Neural progenitor cell (in vitro differentiated cells): ENCODE measurements at places on chromosomes 7 and 10. TPM values are rescaled to one million over a fixed set of nuclear protein-coding genes. Genes with fewer than 3 reads are reported as not detected.

DNA sequence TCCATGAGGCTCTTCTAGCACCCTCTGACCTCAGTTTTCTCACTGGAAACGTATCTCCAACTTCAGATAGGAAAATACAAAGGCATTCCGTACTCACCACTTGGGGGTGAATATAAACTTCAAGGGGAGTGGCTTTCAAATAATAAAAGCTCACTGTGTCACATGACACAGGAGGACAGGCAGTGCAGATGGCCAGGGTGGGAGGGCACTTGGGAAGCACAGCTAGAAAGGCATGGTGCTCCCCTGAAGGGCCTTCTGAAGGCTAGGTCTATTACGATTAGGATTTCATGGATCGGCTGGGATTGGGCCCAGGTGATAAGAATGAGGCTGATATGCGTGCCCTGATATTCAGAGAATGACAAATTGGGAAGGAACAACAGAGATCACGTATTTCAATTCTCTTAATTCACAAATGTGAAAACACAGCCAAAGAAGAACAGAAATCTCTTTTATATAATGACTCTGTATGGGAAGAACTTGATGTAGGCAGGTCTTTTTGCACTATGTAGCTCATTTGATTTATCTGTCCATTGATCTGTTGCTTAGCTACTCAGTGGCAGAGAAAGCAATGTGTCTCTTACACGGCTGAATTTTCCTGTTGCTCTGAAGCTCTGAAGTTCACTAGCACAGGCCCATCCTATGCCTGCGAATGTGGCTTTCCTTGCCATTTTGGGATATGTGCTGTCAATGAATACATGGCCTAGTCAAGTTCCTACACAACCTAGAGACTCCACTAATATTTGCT, 83.0 kb downstream of the BEND7 start:
- no peaks in the 10 kb centered on the region for H3K36me3 ChIP-seq
- H3K4me1 ChIP-seq = peaks cover 6% of the 10 kb centered on the region
- H3K27ac ChIP-seq = no peak overlapping the region
- H3K4me3 ChIP-seq = no peak overlapping the region
- no peak for DNase-seq
- peaks cover 5% of the 10 kb centered on the region for H3K27me3 ChIP-seq

The PTPRN2 gene
- total RNA-seq = 3.0 and 4.9 TPM in 2 replicates

- no peak for DNase-seq
- peaks cover 9% of the 10 kb centered on the region for H3K4me1 ChIP-seq
- H3K27ac ChIP-seq = no peak overlapping the region
- no peaks in the 10 kb centered on the region for H3K27me3 ChIP-seq
- H3K36me3 ChIP-seq = no peaks in the 10 kb centered on the region
Measured at GRCh38 chr10:6514844-6515780, 65.0 kb downstream of the PRKCQ start.

- H3K4me3 ChIP-seq = no peak overlapping the region
- no peaks in the 10 kb centered on the region for H3K36me3 ChIP-seq
- no peaks in the 10 kb centered on the region for H3K27me3 ChIP-seq
Measured at GRCh38 chr10:128324058-128324827, 198.0 kb upstream of the MKI67 start.

DNA sequence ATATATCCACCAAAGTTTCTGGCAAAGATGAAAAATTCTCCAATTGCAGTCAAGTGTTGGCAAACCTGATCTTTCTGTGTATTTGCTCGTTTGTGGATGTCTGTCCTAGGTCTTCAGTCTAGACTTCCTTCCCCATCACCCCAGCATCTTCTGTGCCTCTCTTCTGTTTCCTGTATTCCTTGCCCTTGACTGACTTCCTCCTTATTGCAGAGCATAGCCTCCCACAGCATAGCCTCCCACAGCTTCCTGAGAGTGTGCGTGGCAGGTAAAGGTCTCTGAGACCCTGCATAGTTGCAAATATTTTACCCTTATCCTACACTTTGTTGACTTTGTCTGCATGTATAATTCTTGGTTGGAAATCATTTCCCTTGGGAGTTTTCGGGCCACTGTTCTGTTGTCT, 18.4 kb downstream of the SLC18A2 start:
- H3K27me3 ChIP-seq = no peaks in the 10 kb centered on the region
- no peaks in the 10 kb centered on the region for H3K36me3 ChIP-seq
- no peak overlapping the region for H3K27ac ChIP-seq
- DNase-seq = no peak
- H3K4me1 ChIP-seq = peaks cover 24% of the 10 kb centered on the region

GRCh38 chr10:17510242-17510908, 56.0 kb upstream of the ST8SIA6 start:
- no peaks in the 10 kb centered on the region for H3K4me1 ChIP-seq
- DNase-seq = no peak
- no peaks in the 10 kb centered on the region for H3K27me3 ChIP-seq
- H3K36me3 ChIP-seq = no peaks in the 10 kb centered on the region
- no peak overlapping the region for H3K27ac ChIP-seq

The TRUB1 gene
- total RNA-seq = 27.2 and 41.9 TPM in 2 replicates

DNA sequence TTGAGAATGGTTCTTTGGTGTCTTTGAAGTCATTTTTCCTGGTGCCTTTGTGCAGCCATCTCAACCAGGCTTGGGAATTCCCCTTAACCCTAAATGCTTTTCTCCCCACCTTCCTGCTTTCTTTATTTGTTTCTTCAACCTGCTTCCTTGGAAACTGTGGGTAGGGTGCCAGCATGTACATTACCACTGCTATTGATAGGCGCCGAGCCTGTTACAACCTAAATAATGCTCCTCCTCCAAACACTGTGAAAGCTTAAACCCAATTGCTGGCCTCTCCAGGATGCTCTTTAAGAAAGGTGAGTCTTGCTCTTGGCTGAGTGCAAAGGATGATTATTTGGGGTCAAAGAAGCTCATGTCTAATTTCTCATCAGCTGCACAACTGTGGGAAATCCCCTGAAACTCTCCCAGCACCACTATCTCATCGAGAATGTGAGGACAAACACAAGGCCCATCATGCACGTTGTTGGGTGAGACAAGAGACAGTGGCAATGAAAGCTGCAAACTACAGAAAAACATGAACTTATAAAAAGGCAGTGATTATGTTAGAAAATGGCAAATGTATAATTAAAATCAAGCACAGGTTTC, 285.5 kb upstream of the IGFBP3 start:
- H3K27ac ChIP-seq = no peak overlapping the region
- no peaks in the 10 kb centered on the region for H3K27me3 ChIP-seq
- no peak overlapping the region for H3K4me3 ChIP-seq
- no peak for DNase-seq

The CYP3A7 gene
- not detected in 2 replicates for total RNA-seq

The PPP1R17 gene
- 0.09 TPM in 1 of 2 replicates, not detected in the other for total RNA-seq

DNA sequence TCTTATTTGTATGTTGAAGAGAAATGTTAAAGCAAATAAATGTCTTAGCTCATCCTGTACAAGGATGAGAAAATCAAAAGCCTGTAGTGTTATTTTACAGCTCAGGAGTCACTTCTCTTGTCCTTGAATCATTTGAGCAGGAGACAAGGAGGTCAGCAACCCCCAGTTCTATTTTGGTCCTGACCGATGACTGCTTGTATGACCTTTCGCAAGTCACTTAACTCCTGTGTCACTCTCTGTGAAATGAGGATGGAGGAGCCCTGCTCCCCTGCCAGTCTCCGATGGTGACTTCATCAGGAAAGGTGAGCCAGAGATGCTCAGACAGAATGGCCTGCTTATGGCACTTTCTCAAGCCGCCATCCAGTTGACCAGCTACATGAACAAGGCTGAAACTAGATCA, 101.0 kb downstream of the CELF2 start:
- H3K4me3 ChIP-seq = no peak overlapping the region
- H3K27ac ChIP-seq = no peak overlapping the region

The DNAH11 gene
- total RNA-seq = 0.13 and 0.99 TPM in 2 replicates

The RHOBTB1 gene
- total RNA-seq = 15.1 and 21.5 TPM in 2 replicates

GRCh38 chr7:45088821-45089340, at the start of gene NACAD:
Gene NACAD, minus strand, starts transcription at chr7:45088969. Its CDS starts 75 bp downstream, at chr7:45088894.
- H3K4me1 ChIP-seq = peaks cover 6% of the 10 kb centered on the region
- no peaks in the 10 kb centered on the region for H3K36me3 ChIP-seq
- peak within 1 kb of the TSS; percentile 77 for H3K4me3 ChIP-seq
- no peak within 1 kb of the TSS for H3K27ac ChIP-seq
- DNase-seq = peak; percentile 63

The LRRC4 gene
- total RNA-seq = 19.8 and 26.9 TPM in 2 replicates

The SDHAF3 gene
- total RNA-seq = 34.9 and 59.5 TPM in 2 replicates

The SYCE1 gene
- not detected in 2 replicates for total RNA-seq

The TMEM229A gene
- 0.06 TPM in 1 of 2 replicates, not detected in the other for total RNA-seq

The SUN3 gene
- not detected in 2 replicates for total RNA-seq

The PRPS1L1 gene
- total RNA-seq = not detected in 2 replicates

DNA sequence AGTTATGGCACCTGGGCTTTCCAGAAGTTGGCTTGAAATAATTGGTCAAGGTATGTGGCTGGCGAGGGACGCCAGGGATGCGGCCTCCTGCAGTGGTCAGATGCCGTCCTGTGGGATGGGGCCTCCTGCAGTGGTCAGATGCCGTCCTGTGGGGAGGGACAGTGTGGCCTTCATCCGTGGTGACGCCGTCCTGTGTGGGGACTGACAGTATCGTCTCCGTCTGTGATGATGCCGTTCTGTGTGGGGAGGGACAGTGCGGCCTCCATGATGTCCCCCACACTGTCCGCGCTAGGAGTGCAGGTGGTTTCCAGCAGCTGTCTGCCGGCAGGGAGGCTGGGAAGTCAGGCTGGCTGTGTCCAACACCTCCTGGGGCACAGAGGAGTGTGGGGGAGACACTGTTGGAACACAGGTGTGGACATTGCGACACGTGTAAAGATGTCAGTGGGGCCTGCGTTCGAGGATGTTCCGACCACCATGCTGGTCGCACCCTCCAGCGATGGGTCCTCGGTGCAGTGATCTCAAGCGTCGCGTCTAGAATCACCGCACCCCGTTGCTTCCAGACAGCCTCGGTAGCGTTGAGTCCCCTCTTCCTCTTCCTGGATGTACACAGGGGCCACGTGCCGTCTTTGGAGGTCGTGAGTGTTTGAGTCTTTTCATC, 52.6 kb downstream of the INPP5A start:
- no peak overlapping the region for H3K4me3 ChIP-seq
- H3K27me3 ChIP-seq = no peaks in the 10 kb centered on the region
- H3K36me3 ChIP-seq = no peaks in the 10 kb centered on the region
- peaks cover 13% of the 10 kb centered on the region for H3K4me1 ChIP-seq
- H3K27ac ChIP-seq = no peak overlapping the region

- no peaks in the 10 kb centered on the region for H3K36me3 ChIP-seq
- no peak overlapping the region for H3K4me3 ChIP-seq
- H3K27ac ChIP-seq = no peak overlapping the region
- H3K27me3 ChIP-seq = no peaks in the 10 kb centered on the region
- peaks cover 13% of the 10 kb centered on the region for H3K4me1 ChIP-seq
Measured at GRCh38 chr7:2015251-2015871, 217.4 kb downstream of the MAD1L1 start.

The CPXM2 gene
- total RNA-seq = not detected in 2 replicates

- no peak overlapping the region for H3K27ac ChIP-seq
- no peak for DNase-seq
- H3K4me3 ChIP-seq = no peak overlapping the region
- H3K36me3 ChIP-seq = no peaks in the 10 kb centered on the region
Measured at GRCh38 chr7:10734595-10734994, 239.1 kb upstream of the PHF14 start.

- H3K27ac ChIP-seq = no peak overlapping the region
- no peak for DNase-seq
- H3K27me3 ChIP-seq = no peaks in the 10 kb centered on the region
- H3K36me3 ChIP-seq = no peaks in the 10 kb centered on the region
- no peak overlapping the region for H3K4me3 ChIP-seq
- no peaks in the 10 kb centered on the region for H3K4me1 ChIP-seq
Measured at GRCh38 chr10:47118326-47118725, 181.7 kb upstream of the GDF10 start.

The SEMA3D gene
- total RNA-seq = 0.99 TPM in 2 replicates

The MEIG1 gene
- total RNA-seq = not detected in 2 replicates

GRCh38 chr7:18096087-18096486, 68.4 kb upstream of the PRPS1L1 start:
- H3K27ac ChIP-seq = no peak overlapping the region
- no peaks in the 10 kb centered on the region for H3K27me3 ChIP-seq
- no peak for DNase-seq
- no peaks in the 10 kb centered on the region for H3K4me1 ChIP-seq
- H3K36me3 ChIP-seq = no peaks in the 10 kb centered on the region

DNA sequence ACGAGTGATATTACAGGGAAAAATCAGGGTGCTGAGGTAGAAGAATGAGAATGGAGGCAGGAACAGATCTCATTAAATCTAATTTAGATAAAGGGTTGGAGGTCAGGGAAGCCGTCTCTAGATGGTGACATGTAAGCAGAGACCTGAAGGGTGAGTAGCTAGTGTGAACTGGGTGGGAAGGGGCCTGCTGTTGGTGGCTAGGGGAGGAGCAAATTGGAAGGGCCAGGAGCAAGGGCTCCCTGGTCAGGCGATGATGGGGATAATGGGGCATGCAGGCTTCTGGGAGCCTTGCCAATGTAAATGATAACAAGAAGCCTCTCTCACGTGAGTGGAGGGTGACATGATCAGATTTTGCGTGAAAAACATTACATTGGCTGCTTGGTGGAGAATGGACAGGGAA, 76.3 kb downstream of the WDFY4 start:
- H3K4me3 ChIP-seq = no peak overlapping the region
- no peak overlapping the region for H3K27ac ChIP-seq

The ITGA8 gene
- 0.15 TPM in 1 of 2 replicates, not detected in the other for total RNA-seq

DNA sequence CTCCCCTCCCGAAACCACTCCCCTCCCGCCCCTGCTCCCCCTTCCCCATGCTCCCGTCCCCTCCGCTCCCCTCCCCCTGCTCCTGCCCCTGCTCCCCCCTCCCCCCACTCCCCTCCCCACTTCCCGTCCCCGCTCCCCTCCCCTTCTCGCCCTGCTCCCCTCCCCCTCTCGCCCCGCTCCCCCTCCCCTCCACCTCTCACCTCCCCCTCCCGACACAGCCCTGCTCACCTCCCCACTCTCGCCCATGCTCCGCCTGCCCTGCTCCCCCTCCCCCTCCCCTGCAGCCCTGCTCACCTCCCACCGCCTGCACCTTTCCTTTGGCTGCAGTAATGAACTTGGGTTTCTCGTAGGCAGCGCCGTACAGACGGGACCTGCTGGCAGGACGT, 49.9 kb upstream of the NKX6-2 start:
- H3K27ac ChIP-seq = no peak overlapping the region
- no peaks in the 10 kb centered on the region for H3K36me3 ChIP-seq
- H3K4me3 ChIP-seq = no peak overlapping the region
- no peak for DNase-seq

The FIGNL1 gene
- total RNA-seq = 45.0 and 69.0 TPM in 2 replicates

DNA sequence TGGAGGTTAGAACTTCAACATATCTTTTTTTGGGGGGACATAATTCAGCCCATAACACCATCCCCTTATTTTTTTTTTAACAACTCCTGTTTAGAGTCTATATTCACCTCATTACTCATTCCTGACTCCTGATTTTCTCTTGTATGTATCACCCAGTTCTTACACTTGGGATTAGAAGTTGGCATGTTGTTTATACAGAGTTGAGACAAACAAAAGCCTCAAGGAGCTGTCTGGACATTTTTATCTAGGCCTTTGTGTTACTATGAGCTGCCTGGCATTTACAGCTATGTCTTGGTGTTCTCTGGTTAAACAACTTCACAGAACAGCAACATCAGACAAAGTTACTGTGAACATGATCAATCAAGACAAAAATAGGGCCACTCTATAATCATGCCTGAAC, 517.5 kb downstream of the KIF20B start:
- H3K27ac ChIP-seq = no peak overlapping the region
- H3K36me3 ChIP-seq = no peaks in the 10 kb centered on the region
- H3K4me1 ChIP-seq = no peaks in the 10 kb centered on the region
- no peak for DNase-seq
- no peaks in the 10 kb centered on the region for H3K27me3 ChIP-seq

- H3K27ac ChIP-seq = no peak overlapping the region
- H3K4me3 ChIP-seq = no peak overlapping the region
- no peaks in the 10 kb centered on the region for H3K27me3 ChIP-seq
- DNase-seq = no peak
- no peaks in the 10 kb centered on the region for H3K36me3 ChIP-seq
- no peaks in the 10 kb centered on the region for H3K4me1 ChIP-seq
Measured at GRCh38 chr10:71902351-71902750, 51.3 kb upstream of the PSAP start.
